IPS DF 6.9 (cell line): ENCODE measurements at places on chromosomes 6 and 20.

GRCh38 chr6:83984411-83984810 is 49.2 kb upstream of the MRAP2 start:
- DNase-seq, result no peak

- no peak for DNase-seq
Observed at GRCh38 chr6:146017672-146018071, 11.2 kb upstream of the GRM1 start.

DNA sequence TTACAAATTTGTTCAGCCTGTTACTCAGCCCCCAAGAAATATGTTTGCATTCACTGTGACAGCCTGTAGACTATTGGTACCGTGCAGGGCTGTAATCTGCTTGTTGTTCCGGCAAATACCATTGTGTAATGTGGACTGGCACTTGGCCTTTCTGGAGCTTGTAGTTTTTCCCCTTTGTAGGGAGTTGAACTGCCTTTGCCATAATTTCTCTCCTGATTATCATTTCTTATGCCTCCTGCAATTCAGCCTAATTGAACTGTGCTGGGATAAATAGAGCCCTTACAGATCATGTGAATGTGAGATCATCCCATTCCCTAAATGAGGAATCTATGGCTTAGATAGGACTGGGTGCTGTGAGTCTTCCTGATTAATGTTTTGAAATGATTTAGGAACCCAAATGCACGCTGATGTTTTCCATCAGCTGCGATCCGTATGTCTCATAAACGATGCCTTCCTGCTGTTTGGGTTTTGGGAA is 185.1 kb downstream of the JARID2 start:
- no peak for DNase-seq

GRCh38 chr6:53879608-53880007 is 84.8 kb downstream of the LRRC1 start:
- no peak for DNase-seq

DNA sequence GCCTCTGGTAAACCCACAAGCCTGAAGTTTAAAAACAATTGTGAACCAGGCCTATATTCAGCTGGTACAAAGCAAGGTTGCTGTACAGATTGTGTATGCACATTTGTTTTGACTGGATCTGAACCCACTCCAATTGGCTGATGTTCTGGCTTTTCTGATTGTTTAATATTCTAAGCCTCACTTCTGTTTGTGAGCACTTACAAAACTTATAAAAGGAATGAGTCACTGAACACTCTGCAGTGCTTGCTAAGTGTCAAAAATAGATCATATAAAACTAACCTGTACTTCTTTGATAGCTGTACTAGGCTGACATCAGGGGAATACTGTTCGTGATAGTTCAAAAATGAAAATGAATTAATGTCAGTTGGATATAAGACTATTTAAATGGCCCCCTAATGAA is 12.1 kb downstream of the COL21A1 start:
- DNase-seq, result no peak

DNA sequence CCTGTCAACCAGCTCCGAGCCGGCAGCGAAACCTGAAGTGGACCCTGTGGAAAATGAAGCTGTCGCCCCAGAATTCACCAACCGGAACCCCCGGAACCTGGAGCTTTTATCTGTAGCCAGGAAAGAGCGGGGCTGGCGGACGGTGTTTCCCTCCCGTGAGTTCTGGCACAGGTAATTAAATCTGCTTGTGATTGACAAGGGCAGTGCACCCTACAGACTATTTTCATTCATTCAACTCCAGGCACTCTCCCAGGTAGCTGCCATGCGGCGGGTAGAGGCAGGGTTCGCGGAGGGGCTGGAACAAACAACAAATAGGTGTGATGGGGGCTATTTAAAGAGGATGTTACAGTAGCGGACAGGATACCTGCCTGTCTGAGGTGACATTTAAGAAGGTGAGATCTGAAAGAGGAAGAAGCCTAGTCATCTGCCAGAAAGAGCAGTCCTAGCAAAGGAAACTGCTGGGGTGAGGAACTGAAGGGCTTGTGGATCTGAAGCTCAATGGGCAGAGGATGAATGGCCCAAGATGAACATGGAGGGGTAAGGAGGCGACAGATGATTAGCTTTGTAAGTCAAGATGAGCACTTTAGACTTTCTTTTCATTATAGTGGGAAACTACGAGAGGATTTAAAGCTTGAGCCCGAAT is 810 bp downstream of the MRPL18 start:
- no peak for DNase-seq

GRCh38 chr6:70110126-70111022 is 192.5 kb downstream of the COL9A1 start:
- no peak for DNase-seq

DNA sequence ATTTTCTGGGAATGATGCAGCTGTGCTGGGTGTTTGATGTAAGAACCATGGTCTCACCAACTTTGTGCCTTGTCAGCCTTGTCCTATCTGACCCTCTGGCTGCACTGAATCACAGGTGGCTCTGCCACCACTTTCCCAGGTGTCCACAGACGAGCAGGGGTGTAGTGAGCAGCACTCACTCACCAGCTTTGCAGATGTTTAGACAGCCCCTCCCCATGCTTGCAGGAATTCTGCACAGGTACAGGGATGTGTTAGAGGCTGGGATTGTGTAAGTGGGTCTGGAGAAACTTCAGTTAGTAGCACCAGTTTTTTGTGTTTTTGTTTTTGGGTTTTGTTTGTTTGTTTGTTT is 88.2 kb upstream of the NAA20 start:
- DNase-seq, result no peak

DNA sequence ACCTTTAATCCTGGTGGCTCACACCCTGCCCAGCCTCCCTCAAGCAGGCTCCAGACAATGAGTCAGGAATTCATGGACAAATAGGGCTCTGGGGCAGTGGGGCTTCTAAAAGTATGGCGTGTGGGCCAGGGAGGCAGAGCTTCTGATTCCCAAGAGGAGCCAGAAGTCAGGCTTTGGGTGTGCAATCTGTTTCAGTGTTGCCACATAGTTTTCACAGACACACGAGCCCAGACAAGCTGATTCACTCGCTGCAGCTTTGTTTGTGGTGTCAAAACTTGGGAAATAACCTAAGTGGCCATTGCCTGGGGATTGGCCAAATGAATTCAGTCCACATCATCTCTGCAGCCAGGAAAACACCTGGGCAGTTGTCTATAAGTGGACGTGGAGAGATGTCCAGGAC is 9.2 kb downstream of the PEDS1 start:
- no peak for DNase-seq

DNA sequence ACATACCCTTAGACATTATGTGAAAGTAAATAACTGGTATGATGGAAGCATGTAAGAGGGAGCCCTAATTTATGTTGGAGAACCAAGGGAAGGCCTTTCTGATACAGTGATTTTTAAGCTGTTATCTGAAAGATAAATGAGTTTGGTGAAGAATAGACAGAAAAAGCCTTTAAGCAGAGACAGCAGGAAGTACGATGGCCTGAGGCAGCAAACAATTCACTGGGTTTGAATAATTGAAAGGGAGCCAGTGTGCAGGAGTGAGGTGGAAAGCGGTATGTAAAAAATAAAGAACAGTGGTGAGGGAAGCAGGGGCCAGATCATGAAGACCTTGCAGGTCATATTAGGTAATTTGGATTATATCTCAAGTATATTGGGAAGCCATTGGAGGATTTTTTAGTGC is 4.1 kb upstream of the RAB23 start:
- DNase-seq, result no peak

- no peak for DNase-seq
Observed at GRCh38 chr6:6688283-6688682, 99.8 kb downstream of the LY86 start.

- no peak for DNase-seq
Observed at GRCh38 chr6:133099573-133099972, 141.6 kb upstream of the EYA4 start.

DNA sequence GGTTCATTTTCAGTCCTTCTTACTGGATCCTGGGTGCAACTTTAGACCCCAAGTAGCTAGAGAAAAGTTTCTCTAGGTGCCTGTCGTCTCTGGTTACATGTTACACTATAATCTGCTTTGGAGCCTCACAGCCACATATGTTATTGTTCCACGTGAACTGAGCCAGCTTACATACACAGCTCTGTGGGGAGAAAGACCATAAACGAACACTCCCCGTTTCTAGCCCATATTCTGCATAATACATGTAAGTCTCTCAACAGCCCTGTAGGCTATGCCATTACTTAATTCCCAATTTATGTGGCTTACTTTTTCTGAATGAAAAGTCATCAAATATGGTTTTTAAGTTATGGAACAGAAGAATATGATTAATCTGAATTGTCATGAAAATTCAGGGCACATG is 233.8 kb downstream of the BCKDHB start:
- DNase-seq, result no peak

GRCh38 chr20:53828682-53829254 is 235.1 kb upstream of the ZNF217 start:
- DNase-seq, result no peak

- peak; percentile 27 for DNase-seq
Observed at GRCh38 chr20:13788167-13788834, 3.5 kb downstream of the NDUFAF5 start.

GRCh38 chr6:87250019-87250418 is 72.4 kb upstream of the SMIM8 start:
- DNase-seq, result peak; percentile 18

- DNase-seq, result no peak
Observed at GRCh38 chr20:62984666-62985443, 21.9 kb downstream of the BHLHE23 start.

- no peak for DNase-seq
Observed at GRCh38 chr6:159494586-159494972, 198.5 kb downstream of the SOD2 start.

DNA sequence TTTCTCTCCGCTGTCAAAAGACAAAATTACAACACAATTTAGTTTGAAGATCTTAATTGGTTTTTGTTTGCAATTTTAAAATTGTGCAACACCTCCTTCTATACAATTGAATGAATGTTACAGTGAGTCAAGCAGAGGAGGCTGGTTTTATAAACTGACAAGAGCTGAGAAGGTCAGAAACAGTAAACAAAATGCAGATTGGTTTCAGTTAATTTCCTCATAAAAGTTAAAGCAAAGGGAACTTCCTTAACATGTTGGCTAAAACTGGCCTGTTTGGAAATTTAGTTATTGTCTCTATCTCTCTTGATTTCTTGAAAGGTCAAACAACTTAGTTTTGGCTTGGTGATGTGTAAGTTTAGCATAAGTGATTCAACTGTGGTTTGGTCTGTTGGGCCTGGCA is 22.2 kb downstream of the KHDC1L start:
- DNase-seq, result no peak

DNA sequence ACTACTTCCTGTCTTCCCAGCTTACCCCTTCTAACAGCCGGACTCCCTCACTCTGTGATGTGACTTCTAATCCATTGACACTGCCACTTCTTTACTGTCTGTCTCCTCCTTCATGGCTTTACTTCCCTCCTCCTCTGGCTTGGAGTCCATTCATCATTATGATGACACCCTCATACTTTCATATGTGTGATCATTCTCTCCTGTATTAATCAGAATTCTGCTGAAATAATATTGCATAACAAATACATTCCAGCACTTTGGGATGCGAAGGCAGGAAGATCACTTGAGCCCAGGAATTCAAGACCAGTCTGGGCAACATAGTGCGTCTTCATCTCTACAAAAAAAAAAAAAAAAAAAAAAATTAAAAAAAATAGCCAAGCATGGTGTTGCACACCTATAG is 147.9 kb upstream of the BTBD3 start:
- no peak for DNase-seq

DNA sequence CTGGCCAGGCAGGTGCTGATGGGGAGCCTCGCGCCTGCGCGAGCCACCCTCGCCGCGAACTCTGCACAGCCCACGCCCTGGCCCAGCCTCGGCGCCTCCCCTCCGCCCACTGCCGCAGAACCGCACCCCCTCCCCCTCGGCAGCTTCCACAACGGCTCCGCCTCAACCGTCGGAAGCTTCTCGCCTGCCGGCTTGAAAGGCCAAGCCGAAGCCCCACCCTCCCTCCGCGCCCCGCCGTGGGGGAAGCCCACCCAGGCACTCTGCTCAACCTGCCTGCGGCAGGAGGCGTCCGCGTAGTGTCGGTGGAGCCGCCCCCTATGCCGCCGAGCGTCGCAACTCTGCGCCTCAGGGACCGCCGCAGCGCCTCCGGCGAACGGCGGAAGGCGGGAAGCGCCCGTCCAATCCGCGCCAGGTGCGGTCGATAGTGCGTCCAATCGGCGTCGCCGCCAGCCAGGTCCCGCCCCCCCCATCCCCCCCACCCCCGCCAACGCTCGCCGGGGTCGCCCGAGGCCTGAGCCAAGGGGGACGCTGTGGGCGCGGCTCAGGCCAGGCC is at the start of gene SYCP2:
Gene SYCP2 (minus strand): TSS at position 342 of the 553 bp plus-strand sequence. CDS start 11,224 bp downstream, outside the sequence.
- no peak for DNase-seq

- no peak for DNase-seq
Observed at GRCh38 chr20:59723108-59723500, 118.8 kb downstream of the PHACTR3 start.

DNA sequence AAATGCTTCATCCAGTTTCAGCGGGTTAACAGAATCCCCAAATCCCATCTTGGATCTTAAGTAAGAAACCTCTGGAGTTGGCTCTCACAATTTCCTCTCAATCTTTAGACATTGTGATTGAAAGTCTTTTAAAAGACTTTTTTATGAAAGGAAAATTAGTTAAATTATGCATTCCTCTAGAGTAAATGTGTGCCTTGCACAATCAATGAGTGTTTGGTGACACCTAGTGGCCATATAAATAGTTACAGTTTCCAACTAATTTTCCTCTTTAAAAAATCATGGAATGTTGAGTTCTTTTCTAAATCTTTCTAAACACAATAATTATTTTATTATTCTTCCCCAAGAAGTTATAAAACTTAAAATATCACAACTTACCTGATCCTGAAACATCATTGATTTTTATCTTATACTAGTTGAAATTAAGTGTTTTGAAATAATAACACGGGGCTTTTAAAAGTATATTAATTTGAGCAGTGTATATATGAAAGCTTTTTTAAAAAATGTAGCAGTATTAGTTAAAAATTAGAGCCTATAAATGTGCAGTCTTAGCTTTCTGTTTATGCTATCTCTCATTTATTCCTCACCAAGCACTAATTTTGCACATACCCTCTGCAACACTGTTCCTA is 66.4 kb downstream of the PKHD1 start:
- no peak for DNase-seq

GRCh38 chr20:2875690-2876203 is 2.5 kb downstream of the PTPRA start:
- no peak for DNase-seq

GRCh38 chr20:4567170-4567569 is 154.5 kb upstream of the PRND start:
- no peak for DNase-seq
